ENCODE measurements at places on chromosomes 3 and 15.

DNA sequence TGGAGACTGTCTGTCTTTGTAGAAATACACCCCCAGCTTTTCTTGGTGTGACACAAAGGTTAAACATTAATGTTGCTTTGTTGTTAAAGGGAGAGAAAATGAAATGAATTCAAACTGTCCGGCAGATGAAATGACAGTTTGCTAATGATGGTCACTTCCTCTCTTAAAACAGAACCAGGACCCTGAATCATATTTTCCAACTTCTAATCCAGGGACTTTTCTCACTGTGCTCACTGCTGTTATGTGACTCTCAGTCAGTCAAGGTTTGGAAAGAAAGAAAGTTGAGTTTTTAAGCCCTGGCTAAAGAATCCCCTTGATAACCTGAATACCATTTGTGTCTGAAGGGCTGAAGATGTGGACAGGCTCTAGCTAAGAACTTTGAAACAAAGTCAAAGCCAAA is 215.8 kb downstream of the AGBL1 start:
- DNase-seq = no peak

GRCh38 chr3:31614162-31614921 is 81.6 kb downstream of the STT3B start:
- no peak for DNase-seq

DNA sequence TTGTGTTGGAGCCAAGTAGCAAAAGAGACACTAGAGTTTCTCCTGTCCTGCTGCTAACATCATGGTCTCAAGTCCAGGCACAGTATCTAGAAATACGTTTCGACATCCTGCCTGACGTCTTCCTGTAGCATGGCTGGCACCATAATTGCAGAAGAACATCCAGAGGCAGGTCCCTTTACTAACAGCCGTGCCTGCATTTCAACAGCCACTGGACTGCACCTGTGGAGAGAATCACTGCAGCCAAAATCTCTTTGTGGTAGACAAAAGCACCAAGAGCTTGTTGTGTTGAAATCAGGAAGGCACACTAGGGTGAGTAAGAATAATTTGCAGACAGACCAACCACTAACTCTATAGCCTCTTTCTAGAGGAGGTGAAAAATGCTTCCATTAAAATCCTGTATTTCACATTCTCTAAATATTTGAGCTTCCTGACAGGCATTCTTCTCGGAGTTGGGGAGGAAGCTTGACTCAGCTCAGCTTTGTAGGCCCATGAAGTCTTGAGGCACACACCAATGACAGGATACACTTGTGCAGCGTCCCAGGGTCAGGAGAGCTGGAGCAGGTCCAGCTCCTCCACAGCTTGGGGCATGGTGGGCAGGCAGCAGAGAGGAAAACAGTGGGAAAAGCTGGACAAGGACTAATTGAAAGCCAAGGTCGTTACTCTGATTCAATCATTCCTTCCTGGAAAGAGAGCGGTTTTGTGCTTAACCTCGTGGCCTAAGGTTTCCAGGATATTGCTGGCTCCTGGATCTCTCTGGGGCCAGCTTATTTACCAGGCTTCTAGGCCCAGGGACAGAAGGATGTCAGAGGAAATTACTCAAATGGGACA is 244.9 kb downstream of the FAM43A start:
- DNase-seq = peak; percentile 13

- no peak for DNase-seq
Measured at GRCh38 chr3:46725621-46726314, 8.1 kb upstream of the PRSS50 start.

- no peak for DNase-seq
Measured at GRCh38 chr15:51492528-51492927, 130.0 kb downstream of the DMXL2 start.

DNA sequence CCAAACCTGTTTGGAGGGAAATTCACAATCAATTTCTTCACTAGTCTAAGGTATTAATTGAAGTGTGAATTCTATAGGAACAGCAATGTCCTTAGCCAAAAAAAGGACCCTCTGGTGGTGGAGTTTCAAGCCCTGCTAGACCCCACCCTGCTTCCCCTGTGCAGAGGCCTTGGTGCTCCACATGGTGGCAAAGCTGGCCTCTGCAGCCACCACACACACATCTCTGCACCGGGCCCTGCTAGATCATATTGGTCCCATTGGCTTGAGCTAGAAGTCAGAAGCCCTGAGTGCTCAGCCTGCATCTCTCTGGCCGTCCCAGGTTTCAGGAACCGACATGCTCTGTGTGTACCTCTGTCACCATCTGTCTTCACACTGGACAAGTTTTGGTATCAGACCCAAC is 220.9 kb upstream of the TRIM42 start:
- no peak for DNase-seq

GRCh38 chr15:48962662-48963523 is 826 bp downstream of the SHC4 start:
- DNase-seq = no peak

DNA sequence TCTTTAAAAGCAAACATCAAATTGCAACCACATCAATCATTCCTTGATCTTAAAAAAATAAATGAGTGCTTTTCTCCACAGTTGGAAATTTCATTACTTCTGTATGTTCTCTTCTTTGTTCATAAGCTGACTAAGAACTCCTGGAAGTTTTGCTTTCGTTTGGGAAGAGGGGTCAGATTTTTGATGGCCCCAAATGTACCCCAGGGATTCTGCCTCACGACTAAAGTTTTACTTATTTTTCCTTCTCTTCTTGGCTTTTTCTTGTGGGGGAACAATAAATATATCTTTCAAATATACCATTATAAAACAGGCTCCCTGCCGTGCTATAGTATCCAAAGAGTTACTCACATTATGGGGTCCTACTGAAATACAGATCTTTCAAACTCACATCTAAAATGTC is 215.0 kb upstream of the CDIN1 start:
- DNase-seq = no peak

DNA sequence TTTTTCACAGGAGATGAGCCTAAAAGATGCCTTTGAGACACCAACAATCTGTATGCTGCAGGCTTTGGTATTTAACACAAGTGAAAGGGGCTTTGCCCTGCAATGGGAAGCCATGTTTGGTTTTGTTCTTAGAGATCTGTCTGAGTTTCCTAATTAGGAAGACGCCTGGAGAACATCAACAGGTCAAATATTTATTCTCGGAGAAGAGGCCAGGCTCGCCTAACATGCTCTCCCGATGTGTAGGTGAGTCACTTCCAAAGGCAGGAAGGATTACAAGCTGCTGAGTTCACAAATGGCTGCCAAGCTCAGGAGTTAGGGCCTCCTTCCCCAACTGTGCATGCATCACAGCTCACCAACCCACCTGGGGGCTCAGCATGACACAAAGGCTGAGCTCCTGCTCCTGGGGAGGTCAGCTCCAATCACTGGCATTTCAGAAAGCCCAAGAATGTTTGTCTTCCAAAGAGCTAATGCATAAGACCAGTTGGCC is 119.5 kb upstream of the PRICKLE2 start:
- DNase-seq = peak; percentile 52

DNA sequence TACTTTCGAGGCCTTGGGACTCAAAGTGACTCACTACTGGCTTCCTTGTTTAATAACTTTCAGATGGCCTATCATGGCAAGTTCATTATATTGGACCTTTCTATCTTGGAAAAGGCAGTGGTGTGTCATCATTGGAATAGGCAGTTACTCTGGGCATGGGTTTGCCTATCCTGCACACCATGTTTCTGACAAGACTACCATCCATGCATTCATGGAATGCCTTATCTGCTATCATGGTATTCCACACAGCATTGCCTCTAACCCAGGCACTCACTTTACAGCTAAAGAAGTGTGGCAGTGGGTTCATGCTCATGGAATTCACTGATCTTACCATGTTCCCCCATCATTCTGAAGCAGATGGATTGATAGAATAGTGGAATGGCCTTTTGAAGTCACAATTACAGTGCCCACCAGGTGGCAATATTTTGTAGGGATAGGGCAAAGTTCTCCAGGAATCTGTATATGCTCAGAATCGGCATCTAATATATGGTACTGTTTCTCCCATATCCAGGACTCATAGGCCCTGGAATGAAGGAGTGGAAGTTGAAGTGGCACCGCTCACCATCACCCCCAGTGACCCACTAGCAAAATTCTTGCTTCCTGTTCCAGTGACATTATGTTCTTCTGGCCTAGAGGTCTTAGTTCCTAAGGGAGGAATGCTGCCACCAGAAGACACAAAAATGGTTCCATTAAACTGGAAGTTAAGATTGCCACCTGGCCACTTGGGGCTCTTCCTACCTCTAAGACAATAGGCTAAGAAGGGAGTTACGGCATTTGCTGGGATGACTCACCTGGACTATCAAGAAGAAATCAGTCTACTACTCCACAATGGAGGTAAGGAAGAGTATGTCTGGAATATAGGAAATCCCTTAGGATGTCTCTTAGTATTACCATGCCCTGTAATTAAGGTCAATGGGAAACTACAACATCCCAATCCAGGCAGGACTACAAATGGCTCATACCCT is 1161.4 kb downstream of the SI start:
- DNase-seq = no peak

- no peak for DNase-seq
Measured at GRCh38 chr3:176765382-176765900, 431.8 kb downstream of the TBL1XR1 start.

DNA sequence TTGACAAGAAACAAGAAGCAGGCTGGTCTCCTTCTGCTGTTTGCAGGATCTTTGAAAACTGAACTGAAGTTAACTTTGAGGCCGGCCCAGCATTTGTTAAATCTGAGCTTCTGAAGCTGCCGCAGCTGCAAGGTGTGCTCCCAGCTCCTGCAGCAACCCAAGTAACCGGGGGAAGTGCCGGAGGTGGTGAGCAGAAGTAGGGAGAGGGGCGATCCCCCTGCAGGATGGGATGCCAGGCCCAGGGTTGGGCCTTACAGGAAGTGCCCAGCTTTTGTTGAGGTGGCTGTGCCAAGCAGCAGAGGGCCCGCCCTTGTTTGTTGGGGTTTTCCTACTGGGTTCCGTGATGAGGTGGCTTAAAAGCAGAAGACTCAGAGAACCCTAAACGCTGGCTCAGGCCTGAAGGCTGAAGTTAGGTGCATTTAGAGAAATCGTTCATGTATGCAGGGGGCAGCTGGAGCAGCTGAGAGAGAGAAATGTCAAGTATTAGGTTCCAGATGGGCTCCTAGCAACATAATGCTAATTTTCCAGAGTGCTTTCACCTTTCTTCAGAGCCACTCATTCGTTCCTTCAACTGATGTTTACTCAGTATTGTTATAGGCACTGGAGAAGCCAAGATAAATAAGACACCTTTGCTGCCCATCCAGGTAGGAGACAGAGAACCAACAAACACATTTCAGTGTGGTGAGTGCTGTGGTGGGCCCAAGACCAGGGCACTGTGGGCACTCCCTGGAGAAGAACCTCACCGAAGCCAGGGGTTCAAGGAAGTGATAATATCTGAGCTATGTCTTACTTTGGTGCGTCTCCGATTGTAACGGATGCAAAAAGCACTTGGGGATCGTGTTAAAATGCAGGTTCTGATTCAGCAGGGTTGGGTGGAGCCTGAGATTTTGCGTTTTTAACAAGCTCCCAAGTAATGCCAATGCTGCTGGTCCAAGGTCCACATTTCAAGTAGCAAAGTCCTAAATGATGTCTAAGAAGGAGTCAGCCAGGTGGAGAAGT is 42.2 kb upstream of the PLCL2 start:
- no peak for DNase-seq

DNA sequence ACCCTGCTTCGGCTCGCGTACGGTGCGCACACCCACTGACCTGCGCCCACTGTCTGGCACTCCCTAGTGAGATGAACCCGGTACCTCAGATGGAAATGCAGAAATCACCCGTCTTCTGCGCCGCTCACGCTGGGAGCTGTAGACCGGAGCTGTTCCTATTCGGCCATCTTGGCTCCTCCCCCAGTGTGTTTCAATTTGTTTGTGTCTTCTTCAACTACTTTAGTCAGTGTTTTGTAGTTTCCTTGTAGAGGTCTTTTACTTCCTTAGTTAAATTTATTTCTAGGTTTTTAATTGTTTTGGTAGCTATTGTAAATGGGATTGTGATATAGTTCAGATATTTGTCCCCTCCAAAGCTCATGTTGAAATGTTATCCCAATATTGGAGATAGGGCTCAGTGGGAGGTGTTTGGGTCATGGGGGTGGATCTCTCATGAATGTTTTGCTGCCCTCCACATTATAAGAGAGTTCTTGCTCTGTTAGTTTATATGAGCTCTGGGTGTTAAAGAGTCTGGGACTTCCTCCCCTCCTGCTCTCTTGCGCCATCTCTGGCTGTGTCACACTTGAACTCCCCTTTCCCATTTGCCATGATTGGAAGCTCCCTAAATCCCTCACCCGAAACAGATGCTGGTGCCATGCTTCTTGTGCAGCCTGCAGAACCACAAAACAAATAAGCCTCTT is 304.4 kb downstream of the DOCK3 start:
- DNase-seq = no peak

GRCh38 chr15:22955544-22956119 is 24.5 kb downstream of the CYFIP1 start:
- DNase-seq = no peak

GRCh38 chr3:114746502-114746901 is 400.6 kb downstream of the ZBTB20 start:
- DNase-seq = no peak

GRCh38 chr15:22949074-22949547 is 31.1 kb downstream of the CYFIP1 start:
- no peak for DNase-seq

DNA sequence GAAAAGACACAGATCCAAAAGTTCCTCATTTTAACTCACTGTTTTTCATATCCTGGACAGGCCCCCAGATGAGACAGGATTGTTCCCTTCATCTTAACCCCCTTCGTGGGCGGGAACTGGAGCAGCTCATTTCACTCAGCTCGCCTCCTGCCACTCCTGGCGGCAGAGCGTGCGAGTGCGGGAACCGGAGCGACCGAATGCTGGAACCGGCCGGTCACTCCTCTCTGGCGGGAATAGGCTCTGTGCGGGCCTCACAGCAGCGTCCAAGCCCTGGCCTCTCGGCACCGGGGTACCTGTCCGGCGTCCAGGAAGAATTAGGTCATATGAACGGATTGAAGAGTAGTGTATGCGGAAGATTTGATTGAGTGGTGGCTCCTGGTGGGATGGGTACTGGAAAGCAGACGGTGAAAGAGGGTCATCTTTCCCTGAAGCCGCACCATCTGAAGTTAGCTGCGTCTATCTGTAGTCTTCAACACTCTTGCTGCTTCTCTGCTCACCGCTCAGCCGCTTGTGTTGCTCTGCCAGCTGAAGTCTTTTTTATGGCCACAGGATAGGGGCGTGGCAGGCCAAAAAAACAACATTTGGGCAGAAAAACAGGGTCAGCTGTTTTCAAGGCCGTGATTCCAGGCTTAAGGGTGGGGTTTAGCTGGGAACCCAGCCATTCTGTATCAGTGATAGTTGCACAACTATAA is 42.3 kb upstream of the FXR1 start:
- no peak for DNase-seq

All from AG04450 (cell line).